Coronary artery (tissue), 2 donors: ENCODE measurements at places on chromosomes 16 and 17.

- no peak for DNase-seq
Measured at GRCh38 chr16:86396901-86397311, 113.4 kb upstream of the FOXF1 start.

DNA sequence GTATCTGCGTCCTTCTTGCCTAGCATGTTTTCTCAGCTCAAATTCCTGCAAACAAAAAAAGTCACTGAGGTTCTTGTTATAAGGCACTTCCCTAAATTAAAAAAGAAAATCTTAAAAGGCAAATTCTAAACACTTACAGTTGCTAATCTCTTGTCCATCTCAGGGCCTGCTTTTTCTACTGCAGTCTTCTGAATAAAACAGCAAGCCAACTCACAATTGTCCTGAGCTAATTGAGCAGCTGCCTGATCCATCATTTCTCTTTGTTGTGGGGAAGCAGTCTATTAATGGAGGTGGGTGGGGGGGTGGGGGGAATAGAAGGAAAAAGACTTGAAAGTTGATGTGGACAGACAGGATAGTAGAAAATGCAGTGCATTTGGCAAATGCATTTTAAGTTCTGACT lies 27.0 kb downstream of the SETD6 start:
- DNase-seq, result no peak

DNA sequence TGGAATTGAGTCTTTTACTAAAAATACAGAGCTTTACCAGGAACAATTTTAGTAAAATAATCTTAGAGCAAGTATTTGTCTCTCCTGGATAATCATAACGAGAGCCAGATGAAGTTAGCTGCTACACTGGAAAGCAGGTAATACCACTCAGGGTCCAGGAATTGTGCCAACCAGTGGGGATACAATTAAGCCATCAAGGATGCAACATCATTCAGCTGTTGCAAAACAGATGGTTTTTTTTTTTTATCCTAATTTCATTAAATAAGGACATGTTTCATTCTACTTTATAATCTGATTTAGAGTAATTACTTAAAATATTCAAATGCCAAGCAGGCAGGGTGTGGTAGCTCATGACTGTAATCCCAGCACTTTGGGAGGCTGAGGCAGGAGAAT lies 10.2 kb downstream of the MMD start:
- no peak for DNase-seq

DNA sequence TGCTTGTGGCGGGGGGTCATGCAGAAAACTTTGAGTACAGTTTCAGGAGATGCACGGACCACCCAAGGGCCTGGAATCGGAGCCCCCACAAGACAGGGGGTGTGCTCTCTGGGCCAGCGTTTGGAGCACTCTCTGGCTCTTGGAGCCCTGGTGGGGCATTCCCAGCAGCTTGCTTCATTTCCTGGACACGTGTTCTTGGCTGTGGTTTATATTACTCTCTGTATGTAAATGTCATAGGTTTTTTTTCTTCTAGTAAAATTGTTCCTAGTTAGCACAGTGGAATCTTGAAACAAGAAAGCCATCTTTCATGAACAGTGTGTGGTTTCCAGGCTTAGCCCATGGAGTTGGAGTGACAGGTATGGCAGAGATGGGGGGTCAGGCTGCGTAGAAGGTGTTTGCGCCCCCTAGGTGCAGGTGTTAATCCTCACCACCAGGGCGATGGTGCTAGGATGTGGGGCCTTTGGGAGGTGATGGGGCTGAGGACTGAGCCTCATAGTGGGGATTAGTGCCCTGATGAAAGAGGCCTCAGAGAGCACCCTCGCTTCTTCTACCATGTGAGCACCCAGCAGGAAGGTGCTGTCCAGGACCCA lies 79.8 kb downstream of the JPH3 start:
- DNase-seq, result no peak

DNA sequence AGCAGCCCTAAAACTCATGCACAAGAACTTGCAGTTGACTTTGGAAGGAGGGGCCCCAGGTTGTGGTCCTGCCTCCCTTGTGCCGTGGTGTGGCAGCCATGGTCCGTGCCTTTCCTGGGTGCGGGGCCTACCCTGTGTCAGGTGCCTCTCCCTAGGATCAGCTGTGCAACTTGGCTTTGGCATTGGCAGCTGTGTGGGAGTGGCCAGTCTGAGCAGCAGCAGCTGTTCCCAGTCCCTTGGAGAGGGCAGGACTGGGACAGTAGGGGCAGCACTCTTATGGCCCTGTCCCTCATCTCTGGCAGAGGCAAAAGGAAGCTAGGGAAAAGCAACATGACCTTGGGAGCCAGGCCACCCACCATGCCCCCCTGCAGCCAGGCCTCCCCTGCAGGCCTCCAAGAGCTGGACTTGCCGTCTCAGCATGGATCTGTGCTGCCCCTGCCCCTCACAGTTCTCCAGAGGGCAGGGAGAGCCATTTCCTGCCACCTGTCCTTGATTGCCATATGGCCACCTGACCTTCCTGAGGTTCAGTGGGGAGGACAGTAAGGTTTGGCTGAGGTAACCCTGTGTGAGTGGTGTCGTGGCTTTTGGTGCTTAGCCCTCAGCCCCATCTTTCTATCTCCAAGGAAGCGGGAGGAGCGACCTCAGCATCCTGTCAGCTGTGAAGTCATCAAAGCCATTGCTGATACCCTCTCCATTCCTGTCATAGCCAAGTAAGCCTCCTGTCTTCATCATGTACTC lies 15.5 kb upstream of the NFATC3 start:
- no peak for DNase-seq

DNA sequence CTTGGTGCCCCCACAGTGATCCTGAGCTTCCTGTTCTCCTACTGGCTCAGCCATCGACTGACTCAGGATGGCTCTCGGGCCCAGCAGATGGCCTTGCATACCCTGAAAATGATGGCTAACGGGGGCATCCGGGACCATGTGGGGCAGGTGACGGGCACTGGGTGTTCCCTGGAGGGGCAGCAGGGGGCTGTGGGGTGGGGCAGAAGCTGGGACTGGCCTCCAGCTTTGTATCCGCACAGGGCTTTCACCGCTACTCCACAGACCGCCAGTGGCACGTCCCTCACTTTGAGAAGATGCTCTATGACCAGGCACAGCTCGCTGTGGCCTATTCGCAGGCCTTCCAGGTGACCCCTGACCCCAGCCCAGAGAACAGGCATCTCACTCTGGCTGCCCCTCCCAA lies 3.0 kb downstream of the SPATA20 start:
- DNase-seq, result no peak

GRCh38 chr17:630801-631200 lies 83.8 kb downstream of the VPS53 start:
- peak; percentile 12 for DNase-seq

DNA sequence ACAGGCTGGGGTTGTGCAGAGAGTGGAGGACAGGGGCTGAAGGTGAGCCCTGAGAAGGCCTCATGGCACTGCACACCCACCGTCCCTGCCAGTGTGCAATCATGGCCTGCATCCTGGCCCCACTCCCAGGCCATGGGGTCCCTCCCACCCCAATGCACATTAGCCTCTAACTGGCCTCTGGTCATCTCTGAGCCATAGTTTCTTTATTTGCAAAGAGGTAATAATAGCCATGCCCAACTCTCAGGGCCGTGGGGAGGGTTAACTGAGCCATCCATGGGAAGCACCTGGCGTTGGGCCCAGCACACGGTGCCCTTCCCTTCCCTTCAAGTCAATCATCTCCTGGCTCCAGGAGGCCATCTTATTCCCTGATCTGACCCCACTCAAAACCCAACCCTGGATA lies 10.8 kb upstream of the ITGA3 start:
- DNase-seq, result no peak

DNA sequence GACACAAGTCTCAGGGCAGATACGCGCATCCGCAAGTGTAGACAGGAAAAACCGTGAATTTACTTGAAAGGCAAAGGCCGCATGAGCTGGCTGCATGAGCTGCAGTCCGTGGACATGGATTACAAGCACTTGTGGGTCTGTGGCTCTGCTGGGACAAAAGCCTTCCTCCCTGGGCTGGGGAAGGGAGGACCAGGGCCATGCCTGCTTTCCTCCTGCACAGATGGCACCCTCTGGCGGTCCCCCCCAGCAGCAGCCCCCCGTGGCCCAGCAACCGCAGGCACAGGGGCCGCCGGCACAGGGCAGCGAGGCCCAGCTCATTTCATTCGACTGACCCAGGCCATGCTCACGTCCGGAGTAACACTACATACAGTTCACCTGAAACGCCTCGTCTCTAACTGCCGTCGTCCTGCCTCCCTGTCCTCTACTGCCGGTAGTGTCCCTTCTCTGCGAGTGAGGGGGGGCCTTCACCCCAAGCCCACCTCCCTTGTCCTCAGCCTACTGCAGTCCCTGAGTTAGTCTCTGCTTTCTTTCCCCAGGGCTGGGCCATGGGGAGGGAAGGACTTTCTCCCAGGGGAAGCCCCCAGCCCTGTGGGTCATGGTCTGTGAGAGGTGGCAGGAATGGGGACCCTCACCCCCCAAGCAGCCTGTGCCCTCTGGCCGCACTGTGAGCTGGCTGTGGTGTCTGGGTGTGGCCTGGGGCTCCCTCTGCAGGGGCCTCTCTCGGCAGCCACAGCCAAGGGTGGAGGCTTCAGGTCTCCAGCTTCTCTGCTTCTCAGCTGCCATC lies 1.7 kb upstream of the MRPL12 start:
- DNase-seq, result no peak

DNA sequence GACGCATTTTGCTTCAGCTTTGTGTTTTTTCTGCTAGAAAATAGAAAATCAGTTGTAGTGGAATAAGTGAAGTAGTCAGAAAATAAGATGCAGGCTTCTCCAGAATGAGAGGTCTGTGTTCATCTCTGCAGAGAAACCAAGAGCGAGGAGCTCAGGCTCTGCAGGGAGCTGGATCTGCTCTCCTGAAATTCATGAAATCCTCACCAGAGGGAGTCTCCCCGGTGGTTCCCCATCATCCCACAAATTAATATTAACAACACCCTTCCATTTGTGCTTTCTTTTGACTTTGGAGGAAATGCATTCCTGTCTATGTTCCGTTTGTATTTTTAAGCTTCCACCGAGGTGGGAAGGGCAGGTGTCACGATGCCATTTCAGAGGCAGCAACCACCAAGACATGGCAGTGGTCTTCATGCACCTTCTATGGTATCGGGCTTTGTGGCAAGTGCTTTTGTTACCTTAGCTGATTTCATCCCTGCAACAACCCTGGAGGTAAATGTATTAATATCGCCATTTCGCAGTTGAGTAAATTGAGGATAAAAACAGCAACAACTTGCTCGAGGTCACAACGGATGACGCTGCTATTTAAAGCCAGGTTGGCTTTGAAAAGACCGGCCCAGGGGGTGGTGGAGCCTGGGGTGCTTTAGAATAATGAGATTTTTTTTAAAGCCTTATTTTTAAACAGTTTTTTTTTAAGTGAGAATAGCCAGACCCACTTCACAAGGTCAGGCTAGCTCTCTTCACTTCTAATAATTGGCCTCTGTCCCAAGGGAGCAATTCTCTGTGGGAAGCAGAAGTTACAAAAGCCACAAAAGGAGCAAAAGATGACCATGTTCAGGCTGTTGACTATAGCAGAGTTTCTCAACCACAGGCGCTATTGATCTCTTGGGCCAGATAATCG lies 367.6 kb upstream of the ERCC4 start:
- no peak for DNase-seq

DNA sequence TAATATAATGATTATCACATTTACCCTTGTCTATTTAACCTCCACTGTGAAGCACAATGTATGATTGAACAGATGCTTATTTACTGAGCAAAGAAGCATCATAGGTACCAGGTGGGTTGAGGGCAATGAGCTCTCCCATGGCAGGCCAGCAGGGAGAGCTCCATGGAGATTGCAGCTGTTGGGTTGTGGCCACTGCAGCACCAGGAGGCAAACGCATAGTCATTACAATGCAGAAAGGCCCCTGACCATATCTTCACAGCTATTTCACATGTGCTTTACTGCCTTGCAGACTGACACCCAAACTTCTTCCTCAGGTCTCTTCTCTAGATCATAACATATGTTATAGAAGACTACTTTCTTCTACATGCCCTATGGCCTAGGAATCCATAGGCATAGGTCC lies 75.0 kb downstream of the MMD start:
- DNase-seq, result no peak

- no peak for DNase-seq
Measured at GRCh38 chr16:29650771-29651170, 12.3 kb upstream of the SPN start.

- DNase-seq, result no peak
Measured at GRCh38 chr16:64380751-64381150, 741.1 kb downstream of the CDH11 start.
